ENCODE measurements at places on chromosomes 2 and 18.

- DNase-seq = no peak
These were observed 54.2 kb downstream of the DIPK1C start for GRCh38 chr18:74402806-74403433.

GRCh38 chr18:9082711-9083510 lies 19.6 kb upstream of the NDUFV2 start:
- no peak for DNase-seq

- no peak for DNase-seq
These were observed 8.1 kb downstream of the ACKR3 start for GRCh38 chr2:236577481-236578410.

GRCh38 chr2:120396861-120397811 lies 51.2 kb downstream of the INHBB start:
- DNase-seq = no peak

DNA sequence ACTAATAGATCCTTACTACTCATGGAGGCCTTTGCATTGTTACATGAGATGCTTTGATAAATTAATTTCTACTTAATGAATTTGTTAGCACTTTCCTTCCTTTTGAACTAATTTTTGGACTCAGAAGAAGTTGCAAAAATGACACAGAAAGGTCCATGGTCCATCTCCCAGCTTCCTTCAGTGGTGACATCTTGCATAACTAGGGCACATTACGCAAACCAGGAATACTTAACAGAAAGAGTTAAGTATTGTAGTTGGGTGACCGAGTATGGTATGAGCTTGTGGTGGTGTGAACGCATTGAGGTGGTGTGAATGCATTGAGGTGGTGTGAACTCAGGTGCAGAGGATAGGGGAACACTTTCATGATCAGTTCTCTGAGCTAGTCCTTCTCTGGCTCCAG lies 151.1 kb upstream of the TWIST2 start:
- no peak for DNase-seq

GRCh38 chr2:45585267-45585861 lies 25.7 kb downstream of the SRBD1 start:
- DNase-seq = no peak

GRCh38 chr2:54723996-54724559 lies 616 bp downstream of the EML6 start:
- DNase-seq = no peak

DNA sequence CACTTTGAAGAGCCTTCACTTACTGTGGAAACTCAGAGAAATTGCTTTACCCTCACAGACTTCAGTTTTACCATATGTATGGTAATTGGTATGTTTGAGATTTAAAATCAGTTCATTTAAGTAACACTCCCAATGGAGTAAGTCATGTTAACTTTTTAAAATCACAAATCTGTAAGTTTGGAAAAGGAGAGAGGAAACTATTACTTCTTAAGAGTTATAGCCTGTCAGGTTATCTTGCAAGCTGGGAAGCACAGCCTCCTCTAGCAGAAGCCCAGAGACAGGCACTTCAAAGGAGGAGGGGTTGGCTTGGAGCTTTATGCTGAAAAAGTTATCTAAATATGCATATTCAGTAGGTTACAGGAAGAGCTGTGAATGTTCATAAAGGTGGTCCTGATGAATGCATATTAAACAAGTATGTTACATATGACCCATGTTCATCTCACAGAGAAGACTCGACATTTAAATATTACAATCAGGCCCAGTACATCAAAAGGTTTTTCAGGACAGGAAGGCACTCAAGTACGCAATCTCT lies 102.5 kb downstream of the XRCC5 start:
- no peak for DNase-seq

- no peak for DNase-seq
These were observed 37.6 kb downstream of the PPP1R1C start for GRCh38 chr2:182023235-182023634.

GRCh38 chr2:58414506-58414905 lies 173.4 kb upstream of the FANCL start:
- no peak for DNase-seq

- DNase-seq = no peak
These were observed 1173.6 kb upstream of the CHAC2 start for GRCh38 chr2:52594026-52594425.

GRCh38 chr2:637804-638203 lies 39.4 kb downstream of the TMEM18 start:
- DNase-seq = no peak

DNA sequence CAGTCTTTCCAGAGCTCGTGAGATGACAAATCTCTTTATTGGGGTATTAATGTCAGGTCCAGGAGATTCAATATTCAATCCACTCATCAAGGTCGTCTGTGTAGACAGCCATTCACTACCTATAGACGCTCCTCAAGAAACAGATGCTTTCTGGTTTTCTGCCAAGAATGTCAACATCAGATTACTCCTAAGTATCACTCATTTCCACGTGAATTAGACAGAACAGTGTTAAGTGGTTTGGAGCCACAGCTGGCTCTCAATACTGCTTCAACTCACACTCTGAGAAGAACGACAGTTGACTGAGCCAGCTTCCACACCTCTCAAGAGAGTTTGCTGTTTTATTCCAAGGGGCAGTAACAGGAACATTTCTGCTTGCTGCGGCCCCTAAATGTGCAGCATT lies 113.5 kb upstream of the NEDD4L start:
- no peak for DNase-seq

- DNase-seq = no peak
These were observed 52.9 kb downstream of the CABLES1 start for GRCh38 chr18:23188068-23188760.

DNA sequence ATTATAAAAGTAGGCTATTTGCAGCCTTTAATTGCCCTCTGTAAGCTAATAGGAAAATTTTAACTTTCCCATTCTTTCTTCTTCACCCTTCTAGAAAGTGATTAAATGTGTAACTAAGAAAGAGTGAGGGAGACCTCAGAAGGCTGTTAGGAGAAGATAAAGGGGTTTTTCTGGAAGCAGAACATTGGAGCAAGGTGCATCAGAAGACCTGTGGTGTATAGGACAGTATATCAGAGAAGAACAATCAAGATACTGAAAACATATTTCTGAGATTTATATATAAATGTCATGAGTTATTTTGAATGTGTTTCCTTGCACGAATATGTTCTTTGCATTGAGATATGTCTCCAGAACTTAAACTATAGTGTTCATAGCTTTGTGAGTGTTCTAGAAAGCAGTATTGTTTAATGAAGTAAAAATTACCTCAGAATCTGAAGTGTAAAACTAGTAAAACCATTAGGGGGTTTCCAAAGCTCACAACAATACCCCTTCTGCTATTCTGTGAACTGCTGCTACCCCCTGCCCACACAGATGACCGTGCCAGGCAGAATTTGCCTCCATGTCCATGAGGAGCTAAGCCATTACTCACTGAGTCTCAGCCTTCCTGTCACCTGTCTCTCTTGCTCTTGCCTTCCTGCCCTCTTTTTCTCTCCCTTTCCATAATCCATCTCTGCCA lies 537.9 kb downstream of the EPHA4 start:
- no peak for DNase-seq

DNA sequence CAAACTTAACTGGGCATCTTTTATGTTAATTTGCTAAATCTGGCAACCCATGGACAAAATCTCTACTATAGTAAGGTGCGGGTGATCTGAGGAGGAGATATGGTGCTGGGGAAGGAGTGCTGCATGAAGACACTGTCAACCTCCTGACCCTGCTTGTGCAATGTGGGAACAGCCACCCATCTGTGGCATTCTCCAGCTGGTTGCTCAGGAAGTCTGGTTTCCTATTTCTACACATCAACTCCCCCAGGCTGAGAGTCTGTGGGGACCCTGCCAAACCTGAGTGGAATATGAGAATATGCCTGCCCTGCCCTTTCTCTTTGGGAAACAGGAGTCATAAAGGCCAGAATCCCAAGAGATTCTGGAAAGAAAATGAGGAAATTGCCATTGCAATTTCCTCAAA lies 60.1 kb upstream of the PAX3 start:
- no peak for DNase-seq

- DNase-seq = no peak
These were observed 72.5 kb downstream of the ACOXL start for GRCh38 chr2:110804915-110805314.

DNA sequence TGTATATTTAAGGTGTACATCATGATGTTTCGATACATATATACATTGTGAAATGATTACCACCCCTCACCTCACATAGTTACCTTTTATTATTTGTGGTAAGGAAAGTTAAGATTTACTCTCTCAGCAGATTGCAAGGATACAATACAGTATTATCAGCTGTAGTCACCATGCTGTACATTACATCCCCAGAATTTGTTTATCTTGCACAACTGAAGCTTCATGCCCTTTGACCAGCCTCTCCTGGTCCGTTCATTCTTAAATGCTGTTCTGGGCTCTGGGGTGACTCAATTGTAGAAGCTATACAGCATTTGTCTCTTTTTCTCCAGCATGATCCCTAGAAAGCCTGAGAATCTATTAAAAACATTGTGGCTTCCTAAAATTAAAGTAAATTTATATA lies 90.8 kb downstream of the PTPRM start:
- no peak for DNase-seq

DNA sequence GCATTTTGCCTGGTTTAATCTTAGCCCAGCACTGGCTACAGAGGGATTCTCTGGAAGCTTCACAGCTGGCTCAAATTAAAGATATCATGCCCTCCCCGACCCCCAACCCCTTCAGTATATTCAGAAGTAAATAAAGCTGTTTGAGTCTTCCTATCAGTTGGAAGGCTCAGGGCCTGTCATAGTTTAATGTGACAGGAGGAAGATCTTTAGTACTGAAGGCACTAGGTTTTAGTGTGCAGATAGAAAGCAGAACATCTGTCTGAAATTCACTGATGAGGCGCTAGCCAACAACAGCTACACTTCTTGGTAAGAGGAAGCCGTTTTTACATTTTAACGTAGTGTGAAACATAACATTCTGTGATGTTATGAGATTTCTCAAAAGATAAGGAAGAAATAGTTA lies 969.1 kb upstream of the CDH2 start:
- DNase-seq = no peak

DNA sequence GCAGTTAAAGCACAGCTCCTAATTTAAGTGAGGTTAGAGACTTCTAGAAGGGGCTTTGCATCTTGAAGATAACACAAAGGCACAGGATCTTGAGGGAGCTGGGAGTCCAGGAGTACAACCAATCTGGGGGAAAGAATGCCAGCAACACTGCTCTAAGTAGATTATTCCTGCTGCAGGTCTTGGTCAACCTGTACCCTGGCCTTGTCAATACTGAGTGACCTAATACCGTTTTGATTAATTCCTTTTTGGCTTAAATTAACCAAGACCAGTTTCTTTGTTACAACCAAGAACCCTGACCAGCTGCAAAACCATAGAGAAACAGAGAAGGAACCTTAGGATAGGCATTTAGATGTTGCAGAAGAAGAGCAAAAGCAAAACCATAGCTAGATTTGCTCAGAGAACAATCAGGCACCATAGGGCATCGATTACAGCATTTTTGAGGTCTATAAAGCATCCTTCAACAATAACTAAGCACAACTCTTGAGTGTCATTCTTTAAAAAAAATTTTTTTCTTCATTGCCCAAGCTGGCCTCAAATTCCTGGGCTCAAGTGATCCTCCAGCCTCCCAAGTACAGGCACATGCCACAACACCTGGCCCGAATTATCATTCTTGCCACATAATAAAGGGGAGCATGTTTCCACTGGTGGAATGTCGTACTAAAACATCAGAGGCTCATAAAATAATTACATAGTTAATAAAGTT lies 6.3 kb downstream of the STARD7 start:
- no peak for DNase-seq

DNA sequence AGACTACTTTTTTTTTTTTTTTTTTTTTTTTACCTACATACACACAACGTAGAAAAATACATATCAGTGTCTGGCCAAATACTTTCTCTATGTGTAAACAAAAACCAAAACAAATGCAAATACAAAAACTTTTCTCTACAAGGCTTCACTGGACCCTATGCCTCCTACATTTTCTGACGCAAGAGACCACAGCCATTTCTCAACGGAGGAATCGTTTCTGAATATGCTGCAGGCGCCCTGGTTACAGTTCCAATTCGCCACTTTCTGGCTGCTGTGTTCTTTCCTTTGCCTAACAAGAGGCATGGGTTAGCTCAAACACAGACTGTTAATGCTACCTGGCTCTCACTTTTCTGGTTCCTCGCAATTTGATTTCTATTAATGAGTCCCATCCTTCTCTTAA lies 96.4 kb downstream of the EPB41L3 start:
- no peak for DNase-seq

GRCh38 chr18:69951182-69951581 lies 3.5 kb upstream of the CD226 start:
- no peak for DNase-seq
